Stimulated activated naive B cell treated with anti-CD40 and anti-IgM and Interleukin-4, amounts not matched to agents 10 μg/mL and 1 μg/mL and 100 μg/mL, for 72 hours (primary cell): ENCODE measurements at places on chromosomes 6 and 20.

GRCh38 chr6:71033890-71034289, 77.0 kb upstream of the B3GAT2 start:
- DNase-seq: no peak

DNA sequence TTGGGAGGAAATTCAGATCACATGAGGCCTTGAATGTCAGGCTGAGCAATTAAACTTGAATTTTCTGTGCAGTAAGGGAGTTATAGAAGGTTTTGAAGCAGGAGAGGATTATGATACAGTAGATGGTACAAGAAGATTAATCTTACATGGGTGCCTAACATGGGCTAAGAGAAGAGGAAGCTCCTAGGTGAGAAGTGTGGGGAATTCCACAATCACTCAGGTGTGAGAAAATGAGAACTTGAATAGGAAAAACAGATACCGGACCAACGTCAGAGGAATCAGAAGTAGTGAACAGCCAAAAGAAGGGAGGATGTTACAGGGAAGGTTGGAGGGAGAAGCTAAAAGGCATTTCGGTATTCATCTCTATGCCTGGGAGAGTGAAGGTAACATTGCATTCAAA, 250.7 kb upstream of the SLC35B3 start:
- no peak for DNase-seq

GRCh38 chr6:133016631-133017030, 202.3 kb downstream of the RPS12 start:
- no peak for DNase-seq

GRCh38 chr6:157579467-157580031, 198.6 kb downstream of the ZDHHC14 start:
- no peak for DNase-seq

DNA sequence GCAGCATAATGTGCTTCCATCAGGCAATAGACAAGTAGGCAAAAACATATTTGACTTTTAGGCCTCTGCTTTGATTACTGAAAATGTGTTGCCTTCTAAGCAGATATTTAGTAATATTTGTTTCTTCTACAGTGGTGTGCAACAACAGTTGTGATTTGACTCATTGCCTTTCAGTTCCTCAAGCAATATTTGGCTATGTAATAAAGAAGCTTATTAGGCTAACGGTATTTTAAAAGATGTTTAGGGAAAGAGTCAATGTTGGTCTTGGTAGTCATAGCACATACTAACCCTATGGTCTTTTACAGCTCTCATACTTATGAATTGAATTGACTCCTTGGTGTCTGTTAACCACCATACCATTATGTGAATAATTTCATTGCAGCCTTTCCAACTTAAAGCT, 124.1 kb downstream of the GRIK2 start:
- DNase-seq: no peak
